ENCODE measurements at places on chromosomes 13 and 19.

DNA sequence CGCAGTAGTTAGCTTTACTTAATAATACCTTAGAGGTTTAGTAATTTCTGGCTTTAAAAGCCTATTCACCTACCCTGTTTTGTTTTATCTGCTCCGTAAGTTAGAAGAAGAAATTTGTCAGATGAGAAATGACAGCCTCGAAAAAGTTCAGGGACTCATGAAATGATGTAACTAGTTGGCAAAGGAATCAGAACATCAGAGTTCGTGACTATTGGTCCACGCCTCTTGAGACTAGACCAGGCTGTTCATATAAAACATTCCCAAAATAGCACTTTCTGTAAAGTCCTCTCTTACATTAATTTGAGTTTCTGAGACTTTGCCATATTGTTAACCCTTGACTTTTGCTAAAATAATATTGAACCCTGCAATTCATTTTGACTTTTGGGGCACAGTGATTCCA, 92.0 kb downstream of the HS6ST3 start:
- no peak for DNase-seq

- DNase-seq: no peak
Observed at GRCh38 chr13:110397436-110398115, 90.5 kb downstream of the COL4A2 start.

DNA sequence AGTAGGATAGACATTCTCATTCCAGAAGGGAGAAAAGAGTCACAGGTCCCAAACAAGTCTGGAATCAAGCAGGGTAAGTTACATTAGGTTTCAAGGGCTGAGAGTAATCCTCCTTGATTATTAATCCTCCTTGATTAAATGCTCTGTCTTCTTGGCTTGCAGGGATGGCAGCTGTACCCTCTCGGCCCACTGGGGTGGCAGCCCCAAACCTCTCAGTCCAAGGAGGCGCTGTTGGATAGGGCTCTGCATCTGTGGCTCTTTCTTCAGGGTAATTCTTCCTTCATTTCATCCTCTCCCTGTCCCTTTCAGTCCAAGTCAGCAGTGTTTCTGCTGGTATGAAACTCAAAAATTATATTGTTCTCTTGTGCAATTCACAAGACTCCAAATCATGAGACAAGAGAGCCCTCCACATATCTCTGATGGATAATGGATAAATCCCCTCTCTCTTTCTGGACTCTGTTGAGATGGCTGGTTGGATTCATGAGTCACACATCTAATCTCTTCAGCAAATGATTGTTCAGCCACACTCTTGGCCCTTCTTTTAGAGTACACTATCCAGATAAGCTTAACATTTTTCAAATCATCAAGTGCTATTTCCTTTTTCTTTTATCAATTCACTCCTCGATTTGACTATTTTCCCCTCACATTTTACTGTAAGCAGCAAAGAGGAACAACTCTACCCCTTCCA, 323.7 kb upstream of the HTR2A start:
- DNase-seq: no peak

GRCh38 chr13:106089261-106089980, 446.0 kb downstream of the EFNB2 start:
- DNase-seq: no peak

GRCh38 chr13:97945792-97946419, 7.6 kb upstream of the IPO5 start:
- no peak for DNase-seq

- no peak for DNase-seq
Observed at GRCh38 chr13:58883405-58883804, 1251.9 kb downstream of the PCDH17 start.

DNA sequence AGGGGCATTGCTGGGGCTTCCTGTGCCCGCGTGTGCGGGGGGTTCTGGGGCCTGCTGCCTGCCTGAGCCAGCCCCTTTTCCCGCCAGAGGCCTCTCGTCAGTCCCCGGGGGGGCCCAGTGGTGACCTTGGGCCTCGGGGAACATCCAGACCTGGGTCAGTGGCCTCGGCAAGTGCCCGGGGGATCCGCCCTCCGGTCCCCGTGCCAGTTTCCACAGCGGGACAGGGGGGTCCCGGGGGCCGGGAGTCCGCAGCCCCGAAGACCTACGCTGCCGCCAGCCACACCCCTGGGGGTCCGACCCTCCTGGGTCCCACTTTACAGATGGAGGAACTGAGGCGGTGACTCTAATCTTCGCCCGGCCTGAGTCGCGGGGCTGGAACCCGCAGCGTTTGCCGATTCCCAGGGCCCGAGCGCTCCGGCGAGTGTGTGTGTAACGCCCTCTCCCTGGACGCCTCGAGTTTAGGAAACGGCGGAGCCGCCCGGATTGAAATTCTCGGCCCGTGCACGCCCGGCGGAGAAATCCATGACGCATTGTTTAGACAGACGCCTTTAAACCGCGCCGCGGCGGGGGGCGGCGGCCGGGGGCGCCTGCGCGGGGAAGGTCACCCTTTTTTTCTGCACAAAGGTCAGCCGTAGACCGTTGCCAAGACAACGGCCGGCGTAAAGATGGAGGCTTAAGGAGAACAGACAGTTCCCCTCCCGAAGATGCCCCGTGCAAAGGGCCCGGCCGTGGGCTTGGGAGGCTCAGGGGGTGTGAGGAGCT, 39.3 kb downstream of the EFNA2 start:
- DNase-seq: peak; percentile 54
